Fibroblast of pulmonary artery (primary cell): ENCODE measurements at places on chromosomes 11 and 22.
A peak's percentile ranks its signal among the peaks of the same experiment; 100 is the strongest.

DNA sequence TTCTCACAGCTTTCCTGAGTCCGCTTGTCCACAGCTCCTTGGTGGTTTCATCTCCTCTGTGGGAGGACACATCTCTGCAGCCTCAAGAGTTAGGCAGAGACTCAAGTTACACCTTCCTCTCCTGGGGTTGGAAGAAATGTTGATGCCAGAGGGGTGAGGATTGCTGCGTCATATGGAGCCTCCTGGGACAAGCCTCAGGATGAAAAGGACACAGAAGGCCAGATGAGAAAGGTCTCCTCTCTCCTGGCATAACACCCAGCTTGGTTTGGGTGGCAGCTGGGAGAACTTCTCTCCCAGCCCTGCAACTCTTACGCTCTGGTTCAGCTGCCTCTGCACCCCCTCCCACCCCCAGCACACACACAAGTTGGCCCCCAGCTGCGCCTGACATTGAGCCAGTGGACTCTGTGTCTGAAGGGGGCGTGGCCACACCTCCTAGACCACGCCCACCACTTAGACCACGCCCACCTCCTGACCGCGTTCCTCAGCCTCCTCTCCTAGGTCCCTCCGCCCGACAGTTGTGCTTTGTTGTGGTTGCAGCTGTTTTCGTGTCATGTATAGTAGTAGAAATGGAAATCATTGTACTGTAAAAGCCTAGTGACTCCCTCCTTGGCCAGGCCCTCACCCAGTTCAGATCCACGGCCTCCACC lies 11.7 kb downstream of the RASD2 start:
- DNase-seq: no peak

DNA sequence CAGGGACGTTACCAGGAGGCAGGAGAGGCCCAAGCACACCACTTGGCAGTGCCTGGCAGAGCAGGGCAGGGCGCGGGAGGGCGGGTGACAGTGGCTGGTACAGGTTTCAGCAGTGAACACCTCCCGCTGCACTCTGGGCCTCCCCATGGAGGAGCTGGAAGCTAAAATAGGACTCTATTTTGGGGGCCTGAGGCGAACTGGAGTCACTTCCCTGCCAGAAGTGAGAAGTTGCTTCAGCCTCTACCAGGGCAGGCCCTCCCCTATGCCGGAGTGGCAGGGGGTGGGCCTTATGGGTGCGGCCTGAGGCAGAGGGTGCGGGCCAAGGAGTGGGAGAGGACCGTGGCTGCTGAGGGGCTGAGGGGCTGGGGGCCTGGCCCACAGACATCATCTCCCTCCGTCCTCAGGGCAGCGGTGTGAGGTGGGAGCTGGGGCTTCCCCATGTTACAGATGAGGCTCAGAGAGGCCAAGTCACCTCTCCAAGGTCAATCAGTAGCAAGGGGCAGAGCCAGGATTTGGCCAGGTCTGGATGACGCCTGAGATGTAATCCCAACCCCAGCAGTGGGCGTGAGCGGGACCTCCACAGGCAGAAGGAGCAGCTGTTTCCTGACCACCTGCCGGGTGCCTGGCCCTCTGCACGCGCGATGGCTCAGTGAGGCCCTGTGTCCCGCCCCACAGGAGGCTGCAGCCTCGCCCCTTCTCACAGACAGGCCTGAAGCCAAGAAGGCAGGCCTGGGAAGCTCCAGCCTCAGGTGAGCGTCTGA lies 39.3 kb downstream of the KCNJ4 start:
- no peak for DNase-seq

DNA sequence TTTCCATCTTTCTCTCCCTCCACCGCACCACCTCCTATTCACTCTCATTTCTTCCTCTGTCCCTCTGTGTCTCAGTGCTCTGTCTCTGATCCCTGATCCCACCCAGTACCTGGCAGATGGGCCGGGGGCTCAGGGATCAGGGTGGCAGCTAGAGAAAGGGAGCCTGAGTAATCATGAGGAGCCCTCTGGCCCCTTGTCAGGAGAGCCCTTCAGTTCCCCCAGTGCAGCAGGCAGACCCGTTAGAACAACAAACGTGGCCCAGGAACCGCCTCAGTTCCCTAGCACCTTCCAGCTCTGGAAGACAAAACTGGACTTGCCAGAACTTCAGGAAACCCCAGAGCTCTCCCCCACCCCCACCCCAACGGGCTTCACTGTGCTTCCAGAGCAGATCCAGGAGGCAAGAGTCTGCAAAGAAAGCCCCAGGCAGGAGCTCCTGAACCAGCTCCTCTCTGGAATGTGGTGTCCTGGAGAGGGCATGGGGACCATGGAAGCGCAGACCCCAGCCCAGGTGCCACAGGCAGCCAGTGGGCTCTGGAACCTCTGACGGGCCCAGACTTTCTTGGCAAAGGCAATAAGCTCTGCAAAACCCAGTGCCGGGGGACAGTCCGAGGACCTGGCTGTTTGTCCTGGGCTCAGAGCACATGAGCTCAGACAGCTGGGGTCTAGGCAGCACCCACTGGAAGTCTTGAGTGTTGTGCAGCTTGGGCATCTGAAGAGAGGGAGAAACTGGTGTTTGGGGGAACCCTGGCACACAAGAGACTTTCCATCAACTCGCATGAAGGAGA lies 43.2 kb downstream of the LMO1 start:
- no peak for DNase-seq

- DNase-seq: no peak
Observed at GRCh38 chr22:23583836-23584235, 3.7 kb upstream of the IGLL1 start.

DNA sequence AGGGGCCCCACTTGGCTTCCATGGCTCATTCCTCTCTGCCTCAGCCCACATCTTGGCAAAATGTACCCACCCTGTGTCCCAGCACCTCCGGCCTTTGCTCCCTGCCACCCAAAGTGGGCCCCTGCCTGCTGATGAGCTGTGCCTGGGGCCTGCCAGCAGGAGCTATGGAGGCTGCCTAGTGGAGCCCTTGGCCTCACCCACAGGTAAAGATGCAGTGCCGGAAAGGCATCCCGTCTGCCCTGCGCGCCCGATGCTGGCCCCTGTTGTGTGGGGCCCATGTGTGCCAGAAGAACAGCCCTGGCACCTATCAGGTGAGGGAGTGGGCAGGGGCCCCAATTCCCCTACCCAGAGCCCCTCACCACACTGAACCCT lies 1.3 kb downstream of the TBC1D10C start:
- no peak for DNase-seq

DNA sequence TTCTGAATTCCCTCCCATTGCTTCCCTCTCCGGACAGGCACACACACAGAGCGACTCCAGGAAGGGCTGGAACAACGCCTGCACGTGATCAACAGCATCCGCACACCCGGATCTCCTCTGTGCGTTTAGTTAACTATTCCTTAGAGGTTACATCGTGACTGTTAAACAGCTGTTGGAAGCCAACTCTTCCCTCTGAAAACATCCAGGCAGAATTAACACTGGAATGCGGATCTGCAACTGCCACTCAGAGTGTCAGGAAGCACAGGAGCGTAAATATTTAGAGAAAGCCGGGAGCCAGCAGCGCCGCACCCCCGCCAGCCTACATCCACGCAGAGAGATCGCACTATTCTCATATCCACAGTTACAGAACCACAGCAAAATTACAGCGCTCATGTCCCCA lies 46.2 kb downstream of the SHANK2 start:
- peak; percentile 1 for DNase-seq

- no peak for DNase-seq
Observed at GRCh38 chr22:27986937-27987336, 67.9 kb upstream of the PITPNB start.

GRCh38 chr22:22218302-22218701 lies 26.3 kb upstream of the VPREB1 start:
- no peak for DNase-seq

DNA sequence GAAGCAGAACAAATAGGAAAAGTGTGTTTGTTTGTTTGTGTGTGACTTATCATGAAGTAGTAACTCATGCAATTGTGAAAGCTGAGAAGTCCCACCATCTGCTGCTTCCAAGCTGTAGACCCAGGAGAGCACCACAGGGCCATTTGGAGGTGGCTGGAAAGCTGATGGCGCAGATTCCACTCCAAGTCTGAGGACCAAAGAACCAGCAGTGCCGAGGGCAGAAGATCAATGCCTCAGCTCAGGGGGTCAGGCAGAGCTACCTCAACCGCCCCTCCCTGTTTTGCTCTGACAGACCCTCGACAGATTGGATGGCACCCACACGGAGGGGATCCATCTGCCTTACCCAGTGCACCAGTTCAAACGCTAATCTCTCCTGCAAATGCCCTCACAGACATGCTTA lies 896.2 kb downstream of the BRD1 start:
- no peak for DNase-seq

DNA sequence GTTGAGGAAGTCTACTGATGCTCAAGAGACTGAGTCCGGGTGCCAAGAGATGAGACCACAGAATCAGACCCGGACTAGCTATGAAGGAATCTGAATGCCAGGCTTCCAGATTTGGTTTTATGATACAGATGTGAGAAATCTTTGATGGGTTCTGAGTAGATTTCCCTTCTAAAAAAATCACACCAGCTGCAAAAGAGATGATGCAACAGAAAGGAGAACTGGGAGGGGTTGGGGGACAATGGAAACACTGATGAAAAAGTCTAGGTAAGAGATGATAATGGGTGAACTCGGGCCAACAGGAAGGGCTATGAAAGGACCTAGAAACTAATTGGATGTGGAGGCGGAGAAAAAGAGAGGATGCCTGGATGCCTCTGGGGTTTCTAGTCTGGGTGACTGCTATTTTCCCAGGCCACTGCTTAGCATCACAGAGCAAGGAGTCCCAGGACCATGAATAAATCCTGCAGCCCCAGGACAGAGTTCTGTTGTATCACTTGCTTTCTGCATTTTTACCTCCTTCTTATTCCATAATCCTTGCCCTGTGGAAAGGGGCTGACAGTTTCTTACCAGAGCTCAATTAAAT lies 115.4 kb upstream of the SEZ6L start:
- DNase-seq: no peak

- no peak for DNase-seq
Observed at GRCh38 chr11:2891326-2892214, 6.0 kb upstream of the CDKN1C start.

GRCh38 chr22:40685406-40685805 lies 6.1 kb downstream of the MCHR1 start:
- no peak for DNase-seq

DNA sequence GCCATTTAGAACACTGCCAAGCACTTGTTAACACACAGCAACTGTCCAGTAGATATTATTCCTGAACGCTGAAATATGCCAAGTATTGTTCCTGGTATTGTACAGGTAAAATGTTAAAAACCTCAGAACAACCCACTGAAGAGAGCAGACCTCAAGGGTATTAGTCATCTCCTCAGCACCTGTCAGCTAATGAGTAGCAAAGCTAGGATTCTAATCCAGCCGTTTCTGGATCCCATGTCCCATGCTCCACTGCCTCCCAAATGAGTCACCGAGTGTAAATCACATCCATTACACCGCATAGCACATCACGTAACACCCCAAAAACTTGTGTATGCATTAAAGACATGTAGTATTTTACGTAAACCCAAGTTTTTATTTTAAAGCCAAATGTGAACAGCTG lies 705.4 kb upstream of the TENM4 start:
- no peak for DNase-seq

DNA sequence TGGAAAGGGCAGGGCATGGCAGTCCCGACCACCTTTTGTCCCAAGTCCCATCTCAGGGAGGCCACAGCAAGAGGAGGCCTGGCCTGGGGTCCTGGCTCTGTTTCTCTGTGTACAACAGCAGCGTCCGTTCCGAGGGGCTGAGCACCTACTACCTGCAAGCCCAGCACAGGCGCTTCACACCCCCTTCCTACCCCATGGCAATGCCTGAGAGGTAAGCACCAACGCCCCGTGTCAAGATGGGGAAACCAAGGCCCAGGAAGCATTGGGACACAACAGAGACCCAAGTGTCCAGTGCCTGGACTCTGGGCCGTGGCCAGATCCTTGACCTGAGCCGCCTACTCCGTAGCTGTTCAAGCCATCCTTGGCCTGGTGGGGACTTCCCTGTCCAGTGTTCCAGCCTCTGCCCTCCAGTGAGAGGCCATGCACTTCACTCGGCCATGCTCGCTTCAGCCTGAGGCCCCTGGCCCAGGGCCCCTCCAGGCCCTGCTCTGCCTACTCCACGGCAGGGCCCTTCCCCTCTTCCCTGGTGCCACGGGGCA lies 14.3 kb upstream of the TCF20 start:
- no peak for DNase-seq

GRCh38 chr11:29019960-29020683 lies 911.9 kb downstream of the METTL15 start:
- peak; percentile 68 for DNase-seq

GRCh38 chr22:19355413-19356157 lies 64.1 kb upstream of the CLTCL1 start:
- no peak for DNase-seq

GRCh38 chr11:133746663-133747306 lies 98.5 kb downstream of the SPATA19 start:
- DNase-seq: no peak

DNA sequence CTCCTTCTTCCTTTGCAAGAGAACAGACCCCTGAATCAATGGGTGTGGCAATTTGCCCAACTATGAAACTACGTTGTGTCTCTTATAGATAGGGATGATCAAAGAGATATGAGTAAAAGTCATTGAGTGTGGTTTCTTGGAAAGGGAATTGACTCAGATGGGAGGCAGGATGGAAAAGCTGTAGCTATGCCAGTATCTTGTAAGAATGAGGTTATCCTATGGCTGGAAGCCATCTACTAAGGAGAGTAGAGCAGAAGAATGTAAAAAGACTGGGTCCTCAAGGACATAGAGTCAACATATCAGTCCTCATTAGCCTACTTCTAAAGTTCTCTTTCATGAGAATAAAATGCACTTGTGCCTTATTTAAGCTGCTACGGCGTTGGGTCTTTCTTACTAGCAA lies 78.9 kb upstream of the POU2AF2 start:
- DNase-seq: peak; percentile 7

GRCh38 chr11:38766796-38767195 lies 2168.8 kb upstream of the RAG2 start:
- no peak for DNase-seq

- no peak for DNase-seq
Observed at GRCh38 chr11:34284811-34285481, 72.9 kb downstream of the ABTB2 start.

DNA sequence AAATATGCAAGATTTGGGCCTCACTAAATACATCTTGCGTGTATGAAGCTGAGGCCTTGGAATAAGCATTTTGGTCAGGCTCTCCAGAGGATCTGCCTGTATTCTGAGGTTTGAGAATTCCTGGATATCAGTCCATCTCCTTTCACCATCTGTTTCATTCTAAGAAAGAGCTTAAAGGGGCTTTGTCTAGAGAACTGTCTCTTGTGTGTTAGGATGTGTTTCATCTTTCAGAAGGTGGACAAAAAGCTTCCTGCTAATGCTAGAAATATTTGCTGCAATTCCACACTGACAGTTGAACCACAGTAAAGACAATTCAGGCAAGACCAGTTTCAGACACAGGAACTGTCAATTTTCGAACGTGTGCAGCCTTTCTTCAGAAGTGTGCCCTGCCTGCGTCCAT lies 185.4 kb downstream of the DBX1 start:
- no peak for DNase-seq

- no peak for DNase-seq
Observed at GRCh38 chr11:8767466-8768142, 85.0 kb downstream of the RPL27A start.

GRCh38 chr11:57777969-57778317 lies 16.3 kb downstream of the CTNND1 start:
- DNase-seq: peak; percentile 55
